LNCaP clone FGC (cell line): ENCODE measurements at places on chromosomes 6 and 20.

- no peak for DNase-seq
These were observed 20.3 kb upstream of the SLA2 start for GRCh38 chr20:36666181-36666740.

- no peak for DNase-seq
These were observed 397.1 kb downstream of the ARHGAP18 start for GRCh38 chr6:129312880-129313279.

DNA sequence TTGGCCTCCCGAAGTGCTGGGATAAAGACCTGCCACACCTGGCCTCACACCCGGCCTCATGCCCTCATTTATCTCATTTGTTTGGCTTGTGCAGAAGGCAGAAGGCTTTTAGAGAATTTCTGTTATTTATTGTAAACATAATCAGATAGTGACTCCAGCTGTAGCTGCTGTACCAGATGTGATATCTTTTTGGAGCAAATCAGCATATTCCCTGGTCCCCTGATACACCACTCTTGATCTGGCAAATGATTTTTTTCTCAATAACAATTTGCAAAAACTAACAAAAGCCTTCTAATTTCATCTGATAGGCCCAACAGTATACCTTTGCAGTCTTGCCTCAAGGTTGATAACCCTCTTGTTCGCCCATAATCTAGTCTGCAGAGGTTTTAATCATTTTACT lies 26.5 kb upstream of the TULP1 start:
- no peak for DNase-seq

DNA sequence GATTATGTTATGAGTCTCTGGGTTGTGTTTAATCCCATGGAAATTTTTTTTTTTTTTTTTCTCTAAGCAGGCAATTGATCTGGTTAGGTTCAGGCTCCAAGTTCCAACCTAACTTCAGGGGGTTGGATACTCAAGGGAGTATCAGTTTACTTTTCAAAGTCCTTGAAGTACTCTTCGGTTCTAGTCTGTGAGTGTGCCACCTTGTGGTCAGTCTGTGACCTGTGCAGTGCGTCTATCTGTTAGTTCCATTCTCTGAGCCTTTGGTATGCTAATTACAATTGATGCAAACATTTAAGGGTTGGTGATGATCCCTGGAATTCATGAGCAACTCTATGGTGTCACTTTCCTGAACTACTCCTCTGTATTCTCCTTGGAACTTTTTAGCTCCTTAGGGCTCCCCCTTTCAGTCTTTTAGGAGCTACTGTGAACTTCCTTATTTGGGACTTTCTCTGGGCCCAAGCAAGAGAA lies 342.0 kb downstream of the SOX4 start:
- no peak for DNase-seq

DNA sequence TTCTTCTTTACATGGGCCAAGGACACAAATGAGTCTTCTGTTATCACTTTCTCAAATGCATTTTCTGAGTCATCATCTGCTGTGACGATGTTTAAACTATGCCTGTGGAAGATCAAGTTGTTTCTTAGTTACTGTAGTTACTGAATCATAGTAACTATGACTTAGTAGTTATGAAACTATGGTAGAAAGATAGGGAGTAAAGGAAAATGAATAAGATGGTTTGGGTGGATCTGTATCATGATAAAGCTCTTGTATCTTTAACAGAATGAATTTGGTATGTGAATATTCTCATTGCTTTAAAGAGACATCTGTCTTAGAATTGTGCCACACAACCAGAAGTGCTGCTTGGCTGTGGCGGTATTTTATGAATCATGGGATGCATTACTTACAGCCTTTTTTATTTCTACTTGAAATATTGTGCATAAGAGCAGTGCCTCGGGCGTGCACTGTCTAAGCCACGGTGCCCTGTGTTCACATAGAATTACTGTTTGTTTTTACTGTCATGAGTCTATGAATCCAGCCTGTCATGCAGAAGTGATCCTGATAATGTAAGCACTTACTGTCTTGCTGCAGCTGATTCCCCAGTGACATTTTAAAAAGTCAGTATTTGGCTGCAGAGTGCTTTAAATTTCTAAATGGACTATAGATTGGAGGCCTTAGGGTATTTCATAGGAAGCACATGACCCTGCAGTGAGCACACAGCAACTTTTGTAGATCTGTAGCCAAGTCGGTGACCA lies 215.2 kb downstream of the TMEM242 start:
- DNase-seq = no peak

DNA sequence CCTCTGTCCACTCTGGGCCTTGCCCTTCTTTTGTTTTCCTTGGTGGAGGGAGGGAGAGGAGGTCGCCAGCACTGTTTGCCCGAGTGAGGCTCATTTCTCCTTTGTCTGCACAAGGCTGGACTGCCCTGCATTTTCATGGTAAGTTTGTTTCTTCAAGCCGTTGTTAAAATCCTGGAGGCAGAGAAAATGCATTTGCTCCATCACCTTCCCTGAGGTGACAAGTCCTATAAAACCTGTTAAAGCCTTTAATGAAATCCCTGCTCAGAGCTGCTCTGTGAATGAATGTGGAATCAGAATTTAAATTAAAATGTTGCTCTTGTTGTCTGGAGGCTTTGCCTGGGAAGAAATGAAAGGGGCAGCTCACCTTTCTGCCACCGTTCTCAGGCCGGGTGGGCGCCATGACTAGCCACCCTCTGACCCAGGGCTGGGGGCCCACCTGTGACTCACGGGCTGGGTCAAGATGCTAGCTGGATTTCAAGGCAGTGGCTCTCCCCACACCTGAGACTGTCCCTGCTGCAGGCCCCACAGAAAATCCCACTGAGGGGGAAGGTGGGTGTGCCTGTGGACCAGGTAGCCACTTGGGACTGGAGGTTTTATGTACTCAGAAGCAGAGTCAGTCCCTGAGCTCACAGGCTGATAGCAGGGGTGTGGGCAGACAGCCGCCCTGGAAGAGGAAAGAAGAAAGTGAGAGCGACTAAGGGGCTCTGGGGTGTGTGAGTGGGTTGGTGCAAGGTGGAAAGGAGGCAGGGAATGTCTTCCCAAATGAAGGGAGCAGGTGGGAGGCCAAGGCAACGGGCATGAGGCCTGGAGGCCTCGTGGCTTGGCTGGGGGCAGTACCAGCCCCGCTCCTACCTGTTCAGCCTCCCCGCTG lies 24.0 kb upstream of the MYT1 start:
- no peak for DNase-seq

GRCh38 chr6:154951345-154952200 lies 43.5 kb upstream of the TIAM2 start:
- no peak for DNase-seq

DNA sequence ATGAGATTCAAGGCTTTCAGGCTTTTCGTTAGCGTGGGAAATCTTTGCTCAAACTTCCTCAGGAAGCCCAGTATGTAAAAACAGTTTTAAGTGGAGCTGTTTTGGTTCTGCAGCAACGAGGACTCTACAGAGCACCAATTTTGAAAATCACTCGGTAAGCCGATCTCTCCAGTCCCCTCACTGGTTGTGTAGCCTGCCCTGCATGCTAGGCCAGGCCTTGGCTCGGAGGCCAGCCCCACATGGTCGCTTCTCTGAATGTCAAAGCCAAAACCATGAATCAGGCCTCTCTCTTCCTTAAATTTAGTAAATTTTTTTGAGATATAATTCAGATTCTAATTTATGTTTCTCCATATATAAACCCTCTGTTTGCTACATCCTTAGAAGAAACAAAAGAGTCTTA lies 108.0 kb downstream of the CHD6 start:
- no peak for DNase-seq

DNA sequence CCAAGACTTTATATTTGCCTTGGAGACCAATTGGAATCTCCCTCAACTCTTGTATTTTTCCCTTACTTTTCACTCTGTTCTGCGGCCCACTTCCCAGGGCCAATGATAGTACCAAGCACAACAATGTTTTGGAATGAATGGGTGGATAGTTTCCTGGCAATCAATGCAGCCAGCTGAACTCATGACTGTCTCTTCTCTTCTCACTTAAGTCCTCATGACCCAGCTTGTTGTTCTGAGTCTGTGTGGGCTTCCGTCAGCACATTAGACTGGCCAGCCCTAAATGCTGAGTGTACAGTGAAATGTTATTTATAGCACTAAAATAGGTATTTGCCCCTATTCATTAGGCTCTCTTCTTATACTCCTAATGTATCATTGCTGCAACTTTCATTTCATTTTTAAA lies 5.6 kb upstream of the MBOAT1 start:
- DNase-seq = no peak

- peak; percentile 79 for DNase-seq
These were observed 1524.7 kb downstream of the GRIK2 start for GRCh38 chr6:102918161-102918560.

- DNase-seq = peak; percentile 70
These were observed 1.0 kb upstream of the VSTM2L start for GRCh38 chr20:37901654-37902503.

GRCh38 chr6:43454696-43455530 lies 435 bp downstream of the DLK2 start:
- DNase-seq = no peak

DNA sequence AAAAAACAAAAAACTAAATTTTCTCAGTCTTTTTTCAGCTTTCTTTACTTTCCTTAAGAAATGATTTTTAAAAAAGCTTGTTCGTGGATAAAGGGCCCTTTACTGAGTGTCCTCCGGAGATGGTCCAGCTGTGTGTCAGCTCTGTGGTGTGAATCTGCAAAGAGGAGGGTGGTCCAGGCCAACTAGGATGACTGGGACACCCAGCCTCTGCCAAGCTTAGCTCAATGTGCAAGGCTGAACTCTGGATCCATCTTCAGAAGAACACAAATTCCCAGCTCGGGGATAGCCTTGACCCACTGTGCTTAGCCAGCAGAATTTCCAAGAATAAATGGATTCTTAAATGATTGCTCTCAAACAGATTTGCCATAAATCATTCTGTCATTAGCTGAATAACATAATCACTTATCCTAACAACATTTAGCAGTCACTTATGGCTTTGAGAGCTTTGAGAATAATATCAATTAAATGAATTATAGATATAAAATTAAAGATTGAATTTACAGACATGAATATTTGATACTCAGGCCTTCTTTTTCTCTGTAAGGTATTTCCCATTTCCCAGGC lies 14.2 kb upstream of the CALHM5 start:
- no peak for DNase-seq

DNA sequence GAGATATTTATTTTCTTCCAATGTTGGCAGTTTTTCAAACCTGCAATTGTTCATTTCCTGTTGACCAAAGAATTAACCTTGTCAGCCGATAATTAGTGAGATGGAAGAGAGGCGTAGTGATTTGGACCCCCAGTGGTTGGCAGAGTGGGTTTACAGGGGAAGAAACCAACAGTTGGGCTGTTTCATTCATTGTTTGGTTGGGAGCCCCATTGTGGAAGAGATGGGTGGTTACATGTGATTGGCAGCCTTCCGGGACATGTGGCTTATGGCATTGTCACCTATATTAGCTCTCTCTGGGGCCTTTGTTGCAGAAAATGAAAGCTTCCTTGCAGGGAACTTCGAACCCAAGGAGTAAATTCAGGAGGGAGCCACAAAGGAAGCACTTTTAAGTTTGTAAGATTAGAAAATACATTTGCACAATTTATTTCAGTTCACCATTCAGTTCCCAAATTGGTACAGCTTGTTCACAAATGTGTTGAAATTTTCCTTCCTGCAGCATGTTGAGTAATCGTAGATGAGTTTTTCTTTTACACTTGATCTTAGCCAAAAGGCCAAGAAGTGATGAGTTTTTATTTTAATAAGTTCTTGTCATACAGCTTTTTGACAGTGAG lies 50.3 kb upstream of the CDKAL1 start:
- DNase-seq = no peak

GRCh38 chr20:50794846-50795634 lies at the start of gene BCAS4:
TSS of gene BCAS4 (plus strand) at chr20:50795061. CDS start at chr20:50795084, 23 bp downstream.
- no peak for DNase-seq

GRCh38 chr6:83307849-83308248 lies 114.7 kb downstream of the RWDD2A start:
- no peak for DNase-seq

- DNase-seq = no peak
These were observed 174.1 kb downstream of the CDH26 start for GRCh38 chr20:60132162-60132826.

GRCh38 chr20:62844182-62844581 lies 17.4 kb downstream of the TCFL5 start:
- no peak for DNase-seq

DNA sequence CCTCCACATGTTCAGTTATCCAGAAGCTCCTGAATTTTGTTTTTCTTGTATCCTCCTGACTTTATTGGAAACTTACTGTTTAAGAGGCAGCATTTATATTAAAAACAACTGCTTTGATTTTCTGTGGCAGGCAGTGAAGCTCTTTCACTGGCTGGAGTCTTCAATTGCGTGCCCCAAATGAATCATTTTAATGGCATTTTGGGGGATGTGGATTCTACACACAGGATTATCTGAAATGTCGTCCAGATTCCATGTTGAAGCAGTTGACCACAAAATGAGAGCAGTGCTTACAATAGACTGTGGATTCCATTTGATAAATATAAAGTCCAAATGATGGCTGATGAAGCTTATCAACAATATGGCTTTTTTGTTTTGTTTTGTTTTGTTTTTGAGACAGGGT lies 41.0 kb upstream of the HIVEP1 start:
- DNase-seq = no peak
